ENCODE measurements at places on chromosomes 3 and 15.
A peak's percentile ranks its signal among the peaks of the same experiment; 100 is the strongest.

DNA sequence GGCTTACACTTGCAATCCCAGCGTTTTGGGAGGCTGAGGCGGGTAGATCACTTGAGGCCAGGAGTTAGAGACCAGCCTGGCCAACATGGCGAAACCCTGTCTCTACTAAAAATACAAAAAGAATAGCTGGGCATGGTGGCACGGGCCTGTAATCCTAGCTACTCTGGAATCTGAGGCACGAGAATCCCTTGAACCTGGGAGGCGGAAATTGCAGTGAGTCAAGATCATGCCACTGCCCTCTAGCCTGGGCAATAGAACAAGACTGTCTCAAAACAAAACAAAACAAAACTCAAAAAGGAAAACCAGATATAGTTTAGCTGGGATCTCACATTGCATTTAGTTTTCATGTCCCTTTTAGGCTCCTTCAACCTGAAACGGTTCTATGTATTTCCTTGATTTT, 2.9 kb upstream of the USP50 start:
- DNase-seq = no peak

GRCh38 chr3:50213373-50213772, 8.3 kb downstream of the SLC38A3 start:
- DNase-seq = no peak

DNA sequence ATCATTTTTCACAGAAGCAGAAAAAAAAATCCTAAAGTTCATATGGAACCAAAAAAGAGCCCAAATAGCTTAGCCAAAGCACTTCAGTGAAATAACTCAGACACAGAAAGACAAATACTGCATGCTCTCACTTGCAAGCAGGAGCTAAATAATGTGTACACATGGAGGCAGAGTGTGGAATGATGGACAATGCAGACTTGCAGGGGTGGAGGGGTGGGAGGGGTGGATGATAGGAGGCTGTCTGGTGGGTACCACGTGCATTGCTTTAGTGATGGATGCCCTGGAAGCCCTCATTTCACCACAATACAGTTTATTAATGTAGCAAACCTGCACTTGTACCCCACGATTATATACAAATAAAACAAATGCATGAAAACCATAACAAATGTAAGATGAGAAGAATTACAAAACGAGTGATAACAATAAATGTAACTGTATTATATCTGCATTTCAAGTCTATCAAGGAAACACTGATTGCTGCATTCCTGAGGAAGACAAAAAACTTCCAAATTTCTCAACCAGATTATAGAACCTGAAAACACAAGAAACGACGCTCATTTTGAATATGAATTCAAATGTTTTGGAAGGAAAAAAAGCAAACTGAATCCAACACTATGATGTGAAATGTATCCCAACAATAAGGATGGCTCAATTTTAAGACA, 96.5 kb downstream of the DLG1 start:
- no peak for DNase-seq

- DNase-seq = no peak
These were observed 82.1 kb upstream of the PHLDB2 start for GRCh38 chr3:111776827-111777483.

DNA sequence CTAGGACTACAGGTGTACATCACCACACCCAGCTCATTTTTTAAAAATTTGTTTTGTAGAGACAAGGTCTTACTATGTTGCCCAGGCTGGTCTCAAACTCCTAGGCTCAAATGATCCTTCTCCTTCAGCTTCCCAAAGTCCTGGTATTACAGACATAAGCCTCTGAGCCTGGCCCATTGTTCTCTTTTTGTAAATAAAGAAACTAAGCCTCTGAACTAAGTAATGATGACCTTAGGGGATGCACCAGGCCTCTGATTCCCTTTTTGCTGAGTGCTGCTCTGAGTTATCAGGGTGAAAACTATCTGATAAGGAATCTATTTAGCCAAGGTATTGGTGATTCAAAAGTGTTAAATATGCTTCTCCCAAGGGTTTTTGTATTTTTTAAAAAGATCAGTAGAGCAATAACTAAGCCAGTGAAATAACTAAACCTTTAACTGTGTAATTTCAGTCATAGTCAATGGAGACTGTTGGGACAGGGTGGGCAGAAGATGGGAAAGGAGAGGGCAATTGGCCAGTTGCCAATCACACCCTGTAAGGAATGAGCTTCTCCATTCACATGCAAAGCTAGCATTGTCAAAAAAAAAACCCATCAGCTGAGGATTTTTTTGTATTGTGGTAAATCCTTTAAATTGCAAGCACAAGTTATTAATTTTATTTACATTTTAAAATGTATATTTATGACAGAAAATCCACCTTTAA, 194.8 kb upstream of the PFN2 start:
- no peak for DNase-seq

- no peak for DNase-seq
These were observed 11.4 kb upstream of the FETUB start for GRCh38 chr3:186628756-186629155.

GRCh38 chr3:171236265-171237008, 209.9 kb upstream of the SLC2A2 start:
- DNase-seq = no peak

GRCh38 chr3:44125882-44126281, 115.8 kb upstream of the TOPAZ1 start:
- no peak for DNase-seq

DNA sequence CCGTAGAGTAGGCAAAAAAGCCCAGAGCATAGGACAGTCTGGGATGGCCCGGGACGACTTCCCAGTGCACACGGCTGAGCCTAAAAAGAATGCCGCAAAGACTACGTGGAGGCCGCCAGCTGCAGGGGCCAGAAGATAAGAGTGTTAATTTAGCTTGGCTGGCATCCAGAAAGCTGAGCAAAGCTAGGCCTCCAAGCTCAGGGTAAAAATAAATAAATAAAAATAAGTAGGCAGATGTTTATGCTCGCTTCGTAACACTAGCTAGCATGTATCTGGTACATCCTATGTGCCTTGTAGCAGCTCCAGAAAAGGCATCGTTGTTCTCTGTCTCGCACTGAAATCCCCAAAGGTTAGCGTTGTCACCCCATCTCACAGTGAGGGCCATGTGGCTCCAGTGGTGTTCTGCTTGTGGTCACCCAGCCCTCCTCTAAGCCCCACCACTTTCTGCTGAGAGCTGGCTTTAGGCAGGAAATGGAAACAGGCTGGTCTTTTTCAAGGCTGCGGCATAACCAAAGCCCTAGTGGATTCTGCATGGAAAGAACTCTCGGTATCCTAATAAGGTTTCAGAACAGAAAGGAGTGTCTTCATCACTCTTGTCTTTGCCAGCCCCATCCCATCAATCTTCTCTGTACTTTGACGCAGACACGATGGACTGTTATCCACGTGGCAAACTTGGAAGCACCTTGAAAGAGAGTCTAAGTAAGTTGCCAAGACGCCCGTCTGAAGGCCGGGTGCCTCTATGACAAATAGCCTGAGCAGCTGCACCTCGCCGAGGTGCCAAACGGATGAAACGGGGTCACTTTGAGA, 58.1 kb upstream of the MEF2A start:
- no peak for DNase-seq

GRCh38 chr3:129343643-129344360, 65.1 kb downstream of the HMCES start:
- peak; percentile 10 for DNase-seq

- DNase-seq = no peak
These were observed 41.5 kb downstream of the CP start for GRCh38 chr3:149180057-149180573.

DNA sequence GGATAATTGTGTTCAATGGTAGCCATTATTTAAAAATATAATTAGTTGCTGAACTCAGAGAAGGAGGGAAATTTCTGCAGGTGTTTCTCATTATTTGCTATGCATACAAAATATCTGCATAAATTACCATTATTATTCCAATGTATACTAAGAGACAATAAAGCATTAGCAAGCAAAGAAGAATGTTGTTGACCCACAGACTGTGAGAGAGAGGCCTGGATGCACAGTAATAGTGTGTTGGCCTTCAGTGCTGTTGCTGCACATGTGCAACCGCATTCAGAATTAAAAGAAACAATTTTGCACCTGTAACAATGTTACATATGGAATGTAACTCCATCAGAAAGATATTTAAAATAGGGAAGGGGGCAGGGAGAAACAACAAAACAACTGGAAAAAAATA, 155.6 kb upstream of the KCNH8 start:
- no peak for DNase-seq

DNA sequence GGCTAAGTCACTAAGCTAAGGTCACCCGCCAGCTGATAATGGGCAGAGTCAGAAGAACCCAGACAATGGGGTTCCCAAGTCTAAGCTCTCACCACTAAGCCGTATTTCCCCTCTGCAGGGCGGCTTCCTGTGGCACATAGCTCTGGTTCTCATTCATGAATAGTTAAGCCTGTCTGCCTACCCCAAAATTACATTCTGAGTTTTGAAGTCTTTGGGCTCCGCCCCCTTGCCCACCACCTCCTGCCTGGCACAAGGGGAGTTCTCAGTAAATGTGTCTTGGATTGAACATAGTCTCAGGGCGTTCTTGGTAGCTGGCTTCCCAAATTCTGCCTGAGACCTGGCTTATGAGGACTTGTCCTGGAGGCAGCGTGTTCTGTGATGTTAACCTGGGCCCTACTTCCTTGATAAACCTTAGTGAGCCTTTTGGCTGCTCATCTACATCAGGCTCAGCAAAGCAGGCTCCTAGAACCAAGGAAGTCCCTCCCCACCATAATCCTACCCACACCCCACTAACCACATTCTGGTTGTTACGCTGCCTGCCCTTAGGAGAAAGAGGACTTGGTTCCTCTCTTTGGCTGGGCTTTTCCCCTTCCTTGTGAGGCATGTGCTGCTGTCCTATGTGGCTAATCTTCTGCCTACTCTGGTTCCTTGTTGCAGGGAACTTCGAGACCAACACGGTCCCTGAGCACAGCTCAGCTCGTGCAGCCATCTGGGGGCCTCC, 54.9 kb downstream of the STARD5 start:
- peak; percentile 13 for DNase-seq

GRCh38 chr15:59329570-59330350, 42.9 kb downstream of the MYO1E start:
- DNase-seq = no peak

DNA sequence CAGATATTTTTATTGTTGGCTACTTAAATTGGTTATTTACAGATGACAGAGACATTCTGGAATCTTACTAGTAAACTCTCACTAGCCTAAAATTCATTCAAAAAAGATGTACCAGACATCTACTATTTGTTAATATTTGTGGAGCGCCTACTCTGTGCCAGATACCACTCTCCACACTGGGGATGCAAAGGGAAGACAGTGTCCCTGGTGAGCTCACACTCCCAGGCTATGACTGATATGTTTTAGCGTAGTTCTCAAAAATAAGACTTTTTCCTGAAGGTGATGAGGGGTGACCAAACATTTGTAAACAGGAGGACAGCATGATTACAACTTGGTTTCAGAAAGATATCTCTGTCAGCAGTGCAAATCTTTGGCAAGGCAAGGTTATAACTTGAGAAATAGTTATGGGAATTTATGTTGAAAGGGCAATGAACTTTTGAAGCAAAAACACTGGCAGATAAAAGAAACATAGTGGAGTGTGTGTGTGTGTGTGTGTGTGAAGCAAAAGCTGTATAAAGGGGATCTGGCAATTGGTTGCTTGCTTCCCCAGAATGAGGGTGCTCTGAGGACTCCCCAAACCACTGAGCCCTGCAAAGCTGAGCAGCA, 51.2 kb downstream of the HACD2 start:
- DNase-seq = no peak

DNA sequence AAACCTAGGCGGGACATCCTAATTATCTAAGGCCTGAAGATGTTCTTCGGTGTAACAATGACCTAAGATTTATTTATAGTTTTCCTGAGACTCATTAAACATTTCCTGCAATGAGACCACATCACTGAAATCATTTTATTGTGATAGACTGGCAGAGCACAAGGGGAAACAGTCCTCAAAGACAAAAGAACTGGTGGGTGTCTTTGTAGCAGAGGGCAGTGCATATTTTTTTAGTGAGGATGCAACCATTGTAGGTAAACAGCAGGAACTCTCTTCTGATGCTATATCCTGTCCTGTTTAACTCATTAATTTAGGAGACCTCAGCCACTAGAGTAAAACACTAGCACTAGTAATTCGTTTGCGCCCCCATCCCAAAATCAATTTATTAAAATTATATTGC, 100.0 kb downstream of the MAGI1 start:
- DNase-seq = no peak

DNA sequence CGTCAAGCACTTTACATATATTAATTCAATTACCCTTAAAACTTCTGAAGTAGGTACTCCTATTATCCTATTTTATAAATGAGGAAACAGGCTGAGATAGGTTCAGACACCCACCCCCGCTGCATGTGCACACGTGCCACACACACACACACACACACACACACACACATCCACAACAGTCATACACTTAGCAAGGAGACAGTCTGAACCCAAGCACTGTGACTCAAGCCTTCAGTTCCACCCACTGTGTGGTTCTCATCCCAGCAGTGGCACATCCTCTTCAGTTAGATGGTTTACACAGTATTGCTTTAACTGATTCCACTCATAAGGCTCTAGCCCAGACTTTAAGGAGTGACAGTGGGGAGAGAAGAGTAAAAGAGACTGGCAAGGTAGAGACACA, 91.1 kb upstream of the FGF7 start:
- no peak for DNase-seq

- DNase-seq = no peak
These were observed 1.2 kb downstream of the PARL start for GRCh38 chr3:183883291-183884096.

GRCh38 chr3:58167431-58168351, 43.1 kb downstream of the DNASE1L3 start:
- DNase-seq = peak; percentile 47

DNA sequence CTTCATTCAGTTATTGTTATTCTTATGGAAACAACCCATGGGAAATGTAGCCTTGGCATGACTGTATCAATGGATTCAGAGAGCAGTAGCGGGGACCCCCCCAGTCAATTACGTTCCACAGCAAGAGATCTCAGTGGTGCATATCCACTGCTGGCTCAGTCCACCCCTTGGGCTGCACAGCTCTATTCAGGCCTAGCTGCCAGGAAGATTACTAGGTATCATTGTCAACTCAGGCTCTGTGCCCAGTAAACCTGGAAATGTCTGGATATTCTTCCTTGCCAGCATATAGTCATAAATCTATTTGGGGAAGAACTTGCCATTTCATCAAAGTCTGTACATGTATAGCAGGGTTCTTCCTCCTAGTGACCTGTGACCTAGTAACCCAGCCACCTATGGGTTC, 128.1 kb upstream of the CCDC54 start:
- no peak for DNase-seq

GRCh38 chr3:16423298-16423697, 90.2 kb downstream of the RFTN1 start:
- no peak for DNase-seq

DNA sequence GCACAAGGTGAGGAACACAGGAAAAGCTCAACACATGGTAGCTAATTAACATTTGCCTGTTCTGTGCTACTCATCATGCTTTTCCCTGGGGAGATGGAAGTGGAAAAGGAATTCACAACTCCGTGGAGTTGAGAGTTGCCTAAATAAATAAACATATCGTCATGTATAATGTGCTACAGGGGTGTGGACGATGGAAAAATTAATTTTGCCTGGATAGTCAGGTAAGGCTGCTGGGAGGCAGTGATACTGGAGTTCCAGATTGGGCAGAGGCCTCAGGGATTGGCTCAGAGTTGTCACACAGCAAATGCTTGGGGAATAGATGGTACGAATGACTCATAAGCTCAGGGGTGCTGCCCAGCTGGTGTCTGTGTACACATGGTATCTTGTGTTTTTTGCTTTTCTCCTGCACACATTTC, 3.1 kb upstream of the ABHD6 start:
- no peak for DNase-seq

Measured in CD4-positive, alpha-beta T cell treated with Interleukin-21 for 1 hour (primary cell).